ENCODE measurements at places on chromosomes 2 and 18.
A peak's percentile ranks its signal among the peaks of the same experiment; 100 is the strongest.

GRCh38 chr2:237472909-237473877 is 13.9 kb upstream of the MLPH start:
- no peak for DNase-seq

- DNase-seq = no peak
Observed at GRCh38 chr2:160085662-160086061, 23.2 kb upstream of the PLA2R1 start.

DNA sequence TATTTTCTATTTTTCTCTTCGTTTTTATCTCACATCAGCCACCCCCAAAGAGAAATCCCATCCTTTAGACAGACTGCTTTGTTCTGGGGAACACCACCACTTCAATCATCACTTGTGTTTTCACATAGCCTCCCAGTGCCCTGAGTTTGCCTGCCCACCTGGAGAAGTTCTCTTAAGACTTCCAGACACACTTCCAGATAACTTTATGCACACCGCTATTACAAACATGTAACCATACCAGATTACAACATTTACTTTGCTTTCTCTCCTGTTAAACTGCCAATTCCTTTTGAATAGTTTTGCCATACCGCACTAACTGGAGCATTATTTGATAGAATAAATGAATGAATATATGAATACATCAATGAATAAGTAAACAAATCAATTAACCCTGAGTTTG is 1353.6 kb downstream of the DPP10 start:
- DNase-seq = no peak

- peak; percentile 92 for DNase-seq
Observed at GRCh38 chr2:189657867-189658266, 3.4 kb upstream of the ASNSD1 start.

DNA sequence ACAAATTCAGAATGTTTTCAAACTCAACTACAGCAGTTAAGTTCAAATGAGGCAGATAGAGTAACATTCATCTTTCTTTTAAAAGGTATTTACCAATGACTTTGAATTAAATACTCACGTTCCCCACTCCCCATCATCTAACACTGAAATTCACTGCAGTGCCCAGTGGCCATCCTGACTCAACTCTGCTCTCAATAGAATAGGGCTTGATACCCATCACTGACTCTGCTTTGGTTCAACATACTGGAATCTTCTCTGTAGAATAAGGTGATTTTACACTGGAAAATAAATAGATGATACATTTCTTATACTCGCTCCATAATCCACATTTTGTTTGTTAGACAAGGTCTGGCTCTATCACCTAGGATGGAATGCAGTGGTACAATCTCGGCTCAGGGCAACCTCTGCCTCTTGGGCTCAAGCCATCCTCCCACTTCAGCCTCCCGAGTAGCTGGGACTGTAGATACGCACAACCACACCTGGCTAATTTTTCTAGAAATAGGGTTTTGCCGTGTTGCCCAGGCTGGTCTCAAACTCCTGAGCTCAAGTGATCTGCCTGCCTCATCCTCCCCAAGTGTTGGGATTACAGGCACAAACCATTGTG is 66.4 kb downstream of the PRPF40A start:
- DNase-seq = no peak

DNA sequence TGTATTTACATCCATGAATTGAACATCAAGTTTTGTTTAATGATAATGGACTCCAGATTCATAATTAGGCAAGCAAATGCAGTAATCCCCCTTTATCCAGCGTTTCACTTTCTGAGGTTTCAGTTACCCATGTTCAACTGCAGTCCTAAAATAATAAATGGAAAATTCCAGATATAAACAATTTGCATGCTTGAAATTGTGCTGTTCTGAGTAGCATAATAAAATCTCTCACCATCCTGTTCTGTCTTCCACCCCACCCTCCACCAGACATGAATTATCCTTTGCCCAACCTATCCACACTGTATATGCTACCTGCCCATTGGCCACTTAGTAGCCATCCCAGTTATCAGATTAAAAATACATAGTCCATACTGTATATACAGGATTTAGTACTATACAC is 224.5 kb upstream of the CHAC2 start:
- no peak for DNase-seq

DNA sequence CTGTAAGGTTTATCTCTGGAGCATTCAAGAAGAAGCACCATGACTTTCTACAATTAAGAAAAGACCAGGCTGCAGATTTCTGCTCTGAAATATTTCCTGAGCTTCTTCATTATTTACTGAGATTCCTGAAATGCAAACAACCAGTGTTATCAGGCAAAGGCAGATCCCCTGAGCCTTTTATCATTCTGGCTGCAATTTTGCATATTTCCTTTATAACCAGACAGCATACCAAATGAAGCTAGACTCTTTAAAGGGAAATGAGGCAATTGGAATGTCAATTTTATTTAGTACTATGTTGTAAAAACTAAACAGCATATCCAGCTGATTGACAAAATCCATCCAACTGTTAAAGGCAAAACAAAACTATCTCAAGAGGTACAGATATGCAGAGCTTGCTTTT is 372.5 kb downstream of the RIT2 start:
- DNase-seq = no peak
